ENCODE measurements at places on chromosomes 7 and 10.

- DNase-seq: no peak
These were observed 42.6 kb downstream of the TMEM270 start for GRCh38 chr7:73903321-73904218.

- peak; percentile 30 for DNase-seq
These were observed 32.9 kb upstream of the CCDC71L start for GRCh38 chr7:106693677-106694353.

GRCh38 chr7:116518961-116519360, 5.9 kb upstream of the CAV1 start:
- DNase-seq: no peak

DNA sequence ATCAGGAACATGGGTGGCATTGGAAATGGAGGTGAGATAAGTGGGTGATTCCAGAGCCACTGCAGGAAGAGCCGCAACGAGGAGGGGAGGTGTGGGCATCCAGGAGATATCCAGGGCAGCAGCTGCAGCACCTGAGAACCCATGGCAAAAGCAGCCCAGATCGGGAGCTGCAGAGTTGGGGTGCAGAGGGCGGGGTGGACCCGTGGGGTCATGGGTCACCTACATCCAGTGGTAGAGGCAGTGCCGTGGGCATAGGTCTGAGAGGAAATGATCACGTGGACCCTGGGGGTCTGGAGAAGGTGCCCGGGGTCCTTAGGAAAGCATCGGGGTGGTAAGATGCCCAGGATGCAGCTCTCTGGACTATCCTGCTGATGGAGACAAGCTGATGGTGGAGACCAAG, 530.0 kb downstream of the GLRX3 start:
- DNase-seq: no peak

DNA sequence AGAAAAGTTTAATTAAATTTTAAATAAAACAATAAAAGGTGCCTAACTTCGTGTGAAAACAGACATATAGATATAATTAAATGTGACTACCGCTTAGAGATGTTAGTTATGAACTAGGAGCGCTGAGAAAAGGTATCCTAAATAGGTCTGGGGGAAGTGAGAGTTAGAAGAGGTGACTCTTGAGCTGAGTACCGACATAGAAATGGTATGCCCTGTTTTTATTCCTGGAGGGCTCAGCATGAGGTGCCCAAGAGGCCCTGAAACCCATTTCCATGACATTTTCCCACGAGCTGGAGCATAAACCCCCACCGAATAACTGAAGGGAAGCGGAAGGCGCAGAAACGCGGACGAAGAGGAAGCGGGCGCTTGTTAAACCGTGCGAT, 433 bp upstream of the STARD3NL start:
- no peak for DNase-seq

DNA sequence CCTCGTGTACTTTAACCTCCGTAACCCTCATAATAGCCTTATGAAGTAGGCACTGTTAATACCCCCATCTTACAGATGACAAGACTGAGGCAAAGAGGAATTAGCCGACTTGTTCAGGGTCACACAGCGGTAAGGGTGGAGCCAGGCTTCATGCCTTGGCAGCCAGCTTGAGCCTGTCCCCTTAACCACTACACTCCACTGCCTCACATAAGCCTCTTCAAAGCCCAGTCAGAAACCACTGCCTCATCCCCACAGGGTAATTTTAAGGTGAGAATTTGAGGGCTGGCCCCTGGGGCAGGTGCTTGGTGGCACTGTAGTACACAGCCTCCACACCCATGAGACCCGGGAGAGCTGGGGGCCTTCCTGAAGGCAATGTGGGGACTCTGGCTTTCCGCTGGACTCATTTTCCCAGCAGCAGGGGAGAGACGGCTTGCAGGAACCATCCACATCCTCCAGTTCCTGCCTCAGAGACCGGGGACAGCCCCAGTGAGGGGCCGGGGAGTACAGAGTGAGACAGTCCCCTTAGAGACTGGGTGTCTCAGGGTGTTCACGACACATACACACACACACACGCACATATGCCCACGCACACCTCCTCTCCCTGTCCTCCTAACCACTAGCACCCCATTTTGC, 7.6 kb upstream of the C10orf105 start:
- no peak for DNase-seq

GRCh38 chr10:17527514-17528146, 73.2 kb upstream of the ST8SIA6 start:
- peak; percentile 87 for DNase-seq

GRCh38 chr10:2111965-2112364, 374.6 kb upstream of the ADARB2 start:
- DNase-seq: peak; percentile 3

GRCh38 chr10:6659451-6659850, 79.4 kb upstream of the PRKCQ start:
- DNase-seq: peak; percentile 17

- peak; percentile 92 for DNase-seq
These were observed 10.0 kb downstream of the KLF6 start for GRCh38 chr10:3774814-3775695.

DNA sequence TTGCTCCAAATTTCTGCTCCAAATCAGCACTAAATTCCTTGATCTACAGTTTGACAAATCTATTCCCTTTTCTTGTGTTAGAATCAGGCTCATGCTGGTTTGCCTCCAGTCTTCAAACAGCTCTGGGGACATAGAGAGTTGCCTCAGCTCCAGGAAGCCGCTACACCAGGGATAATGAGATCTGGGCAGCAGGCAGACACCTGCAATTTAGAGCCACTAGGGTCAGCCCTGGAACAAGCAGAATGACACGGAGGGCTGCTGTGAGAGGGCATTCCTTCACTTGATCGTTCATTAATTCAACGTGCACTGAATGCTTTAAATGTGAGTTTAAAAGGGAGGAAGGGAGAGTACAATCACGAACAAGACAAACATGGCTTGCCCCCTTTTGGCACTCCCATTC, 3.7 kb upstream of the ELMO1 start:
- no peak for DNase-seq

DNA sequence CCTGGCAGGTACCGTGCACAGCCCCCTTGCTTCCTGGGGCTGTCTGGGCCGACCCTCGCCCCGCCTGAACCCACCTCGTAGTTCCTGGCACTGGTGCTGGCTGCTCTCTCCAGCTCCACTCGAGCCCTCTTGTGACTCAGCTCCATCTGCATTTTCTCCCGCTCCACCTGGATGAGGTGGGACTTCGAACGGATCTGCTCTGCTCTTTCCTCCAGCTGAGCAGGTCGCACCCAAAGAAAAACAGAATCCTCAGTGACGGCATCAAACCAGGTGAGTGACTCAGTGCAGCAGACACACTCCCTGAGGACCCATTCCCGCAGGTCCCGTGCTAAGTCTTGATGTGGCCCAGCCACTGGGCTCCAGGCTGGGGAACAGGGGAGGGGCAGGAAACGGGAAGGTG, 7.4 kb downstream of the MAD1L1 start:
- DNase-seq: no peak

GRCh38 chr7:132603220-132603833, 27.1 kb upstream of the PLXNA4 start:
- no peak for DNase-seq

DNA sequence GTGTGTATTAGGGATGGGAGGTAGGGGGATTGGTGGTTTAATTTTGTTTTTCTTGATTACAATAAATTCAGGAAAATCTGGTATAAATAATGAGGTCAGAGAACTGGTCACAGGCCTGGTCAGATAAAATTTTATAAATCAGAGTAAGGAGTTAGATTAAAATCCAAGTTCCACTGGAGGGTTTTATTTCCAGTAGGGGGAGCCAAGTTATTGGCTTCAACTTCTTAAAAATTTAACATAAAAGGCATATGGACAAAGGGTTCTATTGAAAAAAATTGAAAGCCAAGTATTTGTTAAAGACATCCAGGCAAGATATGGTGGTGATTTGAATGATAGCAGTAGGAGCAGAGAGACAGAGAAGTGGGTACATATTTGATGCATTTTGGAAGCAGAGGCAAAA, 763.3 kb downstream of the SORCS1 start:
- peak; percentile 65 for DNase-seq

DNA sequence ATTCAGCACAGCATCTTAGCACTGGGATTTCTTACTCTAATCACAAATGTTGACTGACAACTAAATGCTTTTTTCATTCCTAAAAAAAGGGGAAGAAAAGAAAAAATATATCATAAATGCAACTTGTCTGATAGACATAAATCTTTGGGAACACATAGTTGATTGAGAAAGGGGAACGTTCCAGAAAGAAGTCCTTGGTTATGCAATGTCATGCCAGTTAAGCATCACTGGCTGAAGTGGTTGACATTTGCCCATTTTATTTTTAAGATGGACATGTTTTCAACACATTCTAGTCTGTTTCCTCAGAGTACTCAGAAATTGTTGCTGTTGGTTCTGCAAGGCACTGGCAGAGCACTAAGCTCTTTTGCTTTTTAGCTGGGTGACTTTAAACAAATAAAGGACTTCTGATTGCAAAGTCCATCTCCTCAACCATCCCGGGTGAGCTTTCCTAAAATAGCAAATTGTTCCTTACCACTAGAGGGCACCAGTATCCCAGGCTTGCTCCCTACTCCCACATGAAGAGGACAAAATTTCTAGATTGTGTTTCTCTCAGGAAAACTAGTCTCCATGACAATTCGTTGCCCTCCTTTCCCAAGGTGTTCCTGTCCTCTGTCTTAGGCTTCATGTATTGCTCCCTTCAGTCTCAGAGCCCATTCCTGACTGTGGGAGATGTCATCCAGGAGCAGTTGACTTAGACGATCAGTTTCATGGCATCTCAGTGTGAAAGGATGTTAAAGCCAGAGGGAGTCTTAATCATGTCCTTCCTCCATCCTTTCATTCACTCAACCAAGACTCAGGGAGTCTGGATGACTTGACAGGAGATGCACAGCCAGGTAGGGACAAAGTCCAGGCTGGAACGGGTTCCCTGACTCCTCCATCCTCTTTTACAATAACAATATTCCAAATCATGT, 23.9 kb downstream of the OPALIN start:
- DNase-seq: peak; percentile 71

- DNase-seq: no peak
These were observed 97.8 kb upstream of the KLF6 start for GRCh38 chr10:3882855-3883254.

DNA sequence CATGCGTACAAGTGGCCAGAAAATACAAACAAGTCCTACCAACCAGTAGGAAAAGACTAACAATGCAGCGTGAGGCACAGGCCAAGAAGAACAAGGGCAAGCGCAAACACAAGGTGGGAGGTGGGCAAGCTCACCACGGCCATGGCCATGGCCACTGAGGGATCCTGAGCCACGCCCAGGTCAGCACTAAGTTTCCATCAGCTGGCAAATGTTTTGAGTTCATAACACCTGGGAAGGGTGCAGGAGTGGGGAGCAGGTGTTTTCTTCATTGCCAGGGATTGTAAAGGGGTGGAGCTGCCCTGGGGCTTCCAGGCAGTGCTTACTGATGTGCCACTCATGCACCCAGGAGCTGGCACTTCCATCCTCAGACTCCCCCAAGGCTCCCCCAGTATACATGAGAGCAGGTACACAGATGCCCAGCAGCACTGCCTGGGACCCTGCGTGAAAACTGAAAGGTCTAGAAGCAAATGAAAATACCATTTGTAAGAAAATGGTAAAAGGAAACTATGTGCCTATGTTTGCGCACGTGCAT, 139.2 kb upstream of the RET start:
- no peak for DNase-seq

GRCh38 chr10:71433768-71434744, 37.3 kb downstream of the CDH23 start:
- DNase-seq: no peak

GRCh38 chr10:99870123-99870730, 87.8 kb downstream of the ABCC2 start:
- DNase-seq: no peak

DNA sequence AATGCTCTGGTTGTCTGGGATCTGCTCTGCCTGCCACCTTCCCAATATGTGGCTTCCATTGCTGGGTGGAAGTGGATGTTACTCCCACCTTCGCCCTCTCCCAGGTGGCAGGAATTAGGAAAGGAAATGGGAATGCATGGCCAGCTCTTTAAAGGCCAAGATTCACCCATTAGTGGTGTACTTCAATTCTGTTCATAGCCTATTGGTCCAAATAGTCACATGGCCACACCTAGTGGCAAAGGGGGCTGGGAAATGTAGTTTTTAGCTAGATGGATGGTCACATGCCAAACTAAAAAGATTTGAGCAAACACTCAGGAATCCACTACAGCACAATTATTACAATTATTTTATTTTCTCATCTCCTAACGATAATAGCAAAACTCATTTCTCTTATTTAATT, 135.1 kb downstream of the NPY start:
- DNase-seq: peak; percentile 9

DNA sequence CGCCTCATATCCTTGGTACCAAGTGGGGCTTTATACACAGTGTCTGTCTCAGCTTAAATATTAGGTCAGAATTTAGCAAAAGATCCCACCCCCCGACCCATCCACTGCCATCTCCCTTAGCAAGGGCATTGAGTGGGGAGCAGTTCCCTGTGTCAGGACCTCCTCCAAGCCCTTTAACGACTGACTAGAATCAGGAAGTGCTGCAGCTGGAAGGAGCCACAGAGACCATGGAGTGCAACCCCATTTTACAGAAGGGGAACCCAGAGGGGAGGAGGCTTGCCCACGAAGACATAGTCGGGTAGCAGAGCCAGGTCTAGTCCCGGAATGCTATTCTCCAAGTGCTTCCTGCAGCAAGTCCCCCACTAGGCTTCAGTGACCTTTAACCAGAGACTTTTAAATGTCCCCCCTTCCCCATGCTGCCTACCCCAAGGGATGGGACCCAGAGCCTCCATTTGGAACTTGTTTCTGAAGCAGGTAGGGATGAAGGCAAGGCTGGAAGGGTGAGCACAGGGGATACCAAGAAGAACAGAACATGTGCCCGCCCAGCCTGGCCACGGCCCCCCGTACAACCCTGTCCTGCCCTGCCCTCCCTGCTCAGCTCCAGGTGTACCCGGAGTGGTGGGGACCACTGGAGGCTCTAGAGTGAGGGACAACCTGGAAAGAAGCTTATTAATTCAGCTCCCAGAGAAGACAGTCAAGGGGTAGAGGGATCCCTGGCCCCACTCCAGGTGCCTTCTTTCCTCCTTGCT, 41.3 kb downstream of the C10orf105 start:
- DNase-seq: no peak

- no peak for DNase-seq
These were observed 120.6 kb upstream of the NRP1 start for GRCh38 chr10:33455029-33455428.

- peak; percentile 19 for DNase-seq
These were observed 2.2 kb upstream of the GRIFIN start for GRCh38 chr7:2478399-2478785.

GRCh38 chr7:110296321-110296720, 794.6 kb upstream of the LRRN3 start:
- DNase-seq: no peak

DNA sequence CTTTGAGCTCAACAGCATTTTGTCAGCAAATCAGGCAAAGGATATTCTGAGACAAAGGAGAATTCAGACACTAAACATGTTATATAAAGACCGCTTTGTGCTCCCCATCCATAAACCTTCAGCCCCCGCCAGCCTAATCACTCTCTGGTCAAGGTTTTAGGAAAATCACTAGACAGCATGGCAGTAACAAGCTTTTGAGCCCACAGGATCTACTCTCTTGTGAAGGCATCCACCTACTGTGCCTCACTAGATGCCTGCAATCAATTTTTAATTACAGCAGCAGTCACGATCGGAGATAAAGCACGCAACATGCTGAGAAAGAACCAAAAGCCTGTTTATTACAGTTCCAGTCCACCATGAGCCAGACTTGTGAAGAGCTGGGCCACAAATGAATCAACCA, 19.1 kb downstream of the PDE1C start:
- no peak for DNase-seq

Measured in choroid plexus epithelial cell (primary cell).